ENCODE measurements at places on chromosomes 7 and 10.

DNA sequence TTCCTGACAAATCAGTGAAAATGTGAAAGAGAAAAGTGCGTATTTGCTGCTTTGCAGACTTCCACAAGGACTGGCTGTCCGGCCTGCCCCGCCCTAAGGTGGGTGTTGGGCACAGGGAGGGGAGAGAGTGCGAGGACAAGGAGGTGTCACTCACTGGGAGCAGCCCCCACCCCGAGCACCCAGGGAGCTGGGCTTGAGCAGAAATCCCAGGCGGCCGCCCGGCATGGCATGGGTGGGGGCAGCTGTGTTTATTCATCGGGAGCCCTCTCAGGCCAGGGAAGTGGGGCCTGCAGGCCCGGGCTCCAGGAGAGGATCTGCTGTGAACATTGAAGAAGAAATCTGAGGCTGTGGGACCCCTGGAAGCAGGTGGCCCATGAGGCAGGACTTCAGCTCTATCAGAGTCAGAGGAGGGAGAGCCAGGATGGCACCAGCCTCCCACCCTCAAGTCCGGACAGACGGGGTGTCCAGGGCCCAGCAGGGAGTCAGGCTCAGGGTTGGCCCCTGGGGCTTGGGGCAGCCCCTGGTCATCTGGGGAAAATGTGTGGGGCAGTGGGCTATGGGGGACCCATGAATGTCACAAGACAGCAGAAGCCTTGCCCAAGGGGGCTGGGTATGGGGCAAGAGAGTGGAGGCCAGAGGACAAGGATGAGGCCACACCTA is 164.4 kb upstream of the PPP2R2D start:
- no peak for DNase-seq

GRCh38 chr7:18721429-18721828 is 225.9 kb downstream of the HDAC9 start:
- no peak for DNase-seq

GRCh38 chr7:9507290-9507689 is 1073.9 kb downstream of the NXPH1 start:
- DNase-seq, result no peak

DNA sequence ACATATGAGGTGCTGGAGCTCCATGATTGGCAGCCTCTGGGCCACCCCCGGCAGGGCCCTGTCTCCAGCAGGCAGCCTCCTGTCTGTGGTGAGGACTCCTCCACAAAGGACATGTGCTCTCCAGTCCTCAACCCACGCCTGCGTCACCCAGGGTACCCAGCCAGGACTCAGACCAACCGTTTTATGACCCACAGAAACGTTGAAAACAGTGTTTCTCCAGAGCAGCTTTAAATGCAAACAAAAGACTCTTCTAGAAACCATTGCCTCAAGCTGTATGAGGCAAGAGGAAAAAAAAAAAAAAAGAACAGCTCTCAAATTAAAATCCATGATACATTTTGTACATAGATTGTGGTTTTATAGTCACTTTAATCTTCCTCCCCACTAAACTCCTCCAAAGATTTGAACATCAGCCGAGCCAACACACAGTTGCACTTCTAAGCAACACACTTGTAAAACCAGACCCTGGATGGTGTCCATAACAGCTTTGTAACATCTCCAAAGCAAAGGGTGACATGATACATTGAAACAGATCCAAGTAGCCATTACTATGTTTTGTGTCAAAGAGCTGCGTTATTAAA is 175.0 kb upstream of the LYZL2 start:
- DNase-seq, result no peak

DNA sequence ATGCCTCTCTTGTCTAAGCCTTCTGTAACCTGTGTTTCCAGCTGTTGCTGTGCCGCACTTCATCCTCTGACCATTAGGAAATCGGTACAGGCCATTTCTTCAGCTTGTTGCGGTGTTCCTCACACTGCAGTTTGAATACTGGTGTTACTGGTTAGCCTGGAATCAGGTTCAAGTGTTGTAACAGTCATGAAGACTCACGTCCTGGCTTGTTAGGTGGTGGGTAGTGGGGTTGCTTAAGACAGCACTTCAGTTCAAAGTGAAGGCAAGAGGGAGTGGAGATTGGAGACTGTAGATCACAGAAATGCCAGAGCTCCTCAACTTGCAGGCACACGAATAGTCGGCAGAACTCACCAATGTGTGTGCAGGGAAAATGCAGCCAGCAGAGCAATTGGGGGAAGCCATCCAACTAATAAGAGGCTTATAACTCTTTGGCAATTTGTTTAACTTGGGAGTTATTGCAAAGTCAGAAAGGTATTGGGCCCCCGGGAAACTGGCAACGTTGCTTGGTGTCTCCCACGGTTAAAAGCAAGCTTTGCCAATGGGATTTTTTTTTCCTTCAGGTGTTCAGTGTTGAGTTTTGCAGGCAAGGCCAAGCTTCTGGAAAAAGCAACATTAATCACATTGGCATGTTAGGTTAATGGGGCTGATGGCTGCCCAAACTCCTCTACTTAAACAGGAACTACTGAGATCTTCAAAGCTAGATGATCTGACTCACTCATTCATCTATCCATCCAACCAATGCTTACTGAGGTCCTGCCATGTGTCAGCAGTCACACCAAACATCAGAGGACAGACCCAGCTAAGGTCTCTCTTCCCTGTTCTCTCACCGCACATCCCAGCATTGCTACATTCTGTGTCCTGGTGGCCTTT is 380.9 kb downstream of the GATA3 start:
- DNase-seq, result no peak

- DNase-seq, result no peak
Measured at GRCh38 chr7:102991540-102992214, 78.9 kb downstream of the LRRC17 start.

DNA sequence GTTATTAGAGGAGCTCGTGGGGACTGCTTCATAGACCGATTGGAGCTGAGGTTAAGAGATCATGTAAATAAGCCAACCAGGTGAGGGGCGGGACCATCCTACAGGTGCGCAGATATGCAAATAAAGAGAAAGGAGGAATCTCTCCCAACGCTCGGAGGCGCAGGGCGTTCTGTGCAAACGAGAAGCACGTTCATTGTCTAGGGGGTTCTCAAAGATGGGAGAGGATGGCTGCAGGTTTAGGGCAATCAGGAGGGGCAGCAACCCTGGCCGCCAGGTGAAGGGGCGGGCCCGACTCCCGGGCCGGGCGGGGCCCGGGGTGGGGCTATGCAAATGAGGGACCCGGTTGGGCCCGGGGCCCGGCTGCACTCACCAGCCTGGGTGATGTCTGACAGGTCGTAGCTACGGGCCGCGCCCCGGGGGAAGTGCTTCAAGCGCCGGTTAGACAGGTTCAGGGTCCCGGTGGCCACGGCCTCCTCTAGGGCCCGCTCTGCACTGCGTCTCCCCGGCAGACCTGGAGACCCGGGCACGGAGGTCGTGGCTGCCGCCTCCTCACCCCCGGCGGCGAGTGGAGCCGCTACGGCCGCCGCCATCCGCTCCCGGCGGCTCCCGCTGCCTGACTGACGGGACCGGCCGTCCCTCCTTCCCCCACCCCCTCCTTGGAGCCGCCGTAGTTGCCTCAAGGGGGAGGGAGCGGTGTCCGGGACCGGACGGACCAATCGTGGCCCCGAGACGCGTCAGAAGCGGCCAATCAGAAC is at the start of gene LRCH4:
LRCH4 (minus strand) TSS at position 619 of the 755 bp plus-strand sequence; CDS start at position 590, 29 bp downstream.
- DNase-seq, result no peak

GRCh38 chr10:57119684-57120083 is 758.6 kb upstream of the ZWINT start:
- no peak for DNase-seq

- no peak for DNase-seq
Measured at GRCh38 chr10:112721080-112721698, 228.9 kb upstream of the TCF7L2 start.
